AG04449 (cell line): ENCODE measurements at places on chromosomes 16 and 17.

GRCh38 chr17:1852327-1852726 lies 22.5 kb downstream of the RPA1 start:
- DNase-seq = no peak

DNA sequence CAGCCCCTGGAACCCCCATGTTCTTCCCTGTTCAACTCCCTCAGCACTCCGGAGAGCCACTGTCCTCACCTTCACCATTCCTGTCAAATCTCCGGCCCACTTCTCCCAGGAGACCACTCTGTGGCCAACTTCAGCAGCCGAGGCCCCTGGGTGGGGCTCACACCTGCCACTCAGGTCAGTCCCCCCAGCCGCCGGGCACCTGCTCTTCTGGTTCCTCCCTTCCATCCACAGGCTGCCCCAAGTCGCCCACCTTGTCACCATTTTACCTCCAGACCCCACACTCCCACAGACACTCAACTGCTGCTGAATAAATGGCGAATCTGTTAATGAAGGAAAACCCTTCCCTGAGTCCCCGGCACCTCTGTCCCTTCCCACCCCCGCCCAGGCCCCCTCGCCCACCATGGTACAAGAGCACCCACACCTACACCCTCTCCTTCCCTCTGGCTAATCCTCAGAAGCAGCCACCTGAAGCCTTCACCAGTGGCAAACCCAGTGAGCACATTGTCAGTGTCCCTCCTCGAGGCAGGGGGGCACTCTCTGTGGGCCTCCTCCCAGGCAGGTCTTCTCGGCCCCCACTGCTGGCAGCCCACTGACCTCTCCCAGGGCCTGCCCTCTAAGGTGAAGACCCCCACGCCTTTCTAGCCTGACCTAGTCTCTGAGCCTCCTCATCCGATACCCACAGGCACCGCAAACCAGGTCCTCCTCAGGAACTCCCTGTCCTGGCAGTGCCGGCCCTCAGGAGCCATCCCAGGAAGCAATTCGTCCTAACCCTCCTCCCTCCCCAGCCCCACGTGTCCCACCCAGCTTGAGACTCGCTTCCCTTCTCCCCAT lies 8.2 kb downstream of the CANT1 start:
- DNase-seq = no peak

GRCh38 chr16:81629034-81629802 lies 149.9 kb upstream of the PLCG2 start:
- DNase-seq = no peak

DNA sequence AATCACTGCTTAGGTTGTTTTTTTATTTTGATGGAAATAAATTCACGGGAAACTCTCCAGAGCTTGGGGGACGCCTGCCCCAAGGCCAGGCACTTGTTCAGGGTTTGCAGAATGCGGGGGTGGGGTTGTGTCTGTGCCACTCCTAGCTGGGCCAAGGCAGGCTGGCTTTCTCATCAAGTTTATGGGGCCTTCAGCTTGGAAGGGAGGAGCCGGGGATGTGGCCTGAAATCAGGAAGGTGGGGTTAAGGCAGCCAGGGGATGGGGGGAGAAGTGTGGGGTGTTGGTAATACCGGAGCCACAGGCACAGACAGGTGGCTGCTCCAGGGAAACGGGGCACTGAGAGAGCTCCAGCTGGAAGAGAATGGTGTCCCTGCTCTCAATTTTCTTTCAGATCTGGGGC lies 1.7 kb upstream of the CHAD start:
- DNase-seq = no peak
